CD8-positive, alpha-beta memory T cell (primary cell): ENCODE measurements at places on chromosomes 13 and 19. TPM values are rescaled to one million over a fixed set of nuclear protein-coding genes. Genes with fewer than 3 reads are reported as not detected.

The KANK3 gene
- total RNA-seq, result 0.97 TPM

The SLC25A41 gene
- total RNA-seq, result 0.28 TPM

The BTBD2 gene
- 22.5 TPM for total RNA-seq

The GET3 gene
- total RNA-seq, result 101 TPM

DNA sequence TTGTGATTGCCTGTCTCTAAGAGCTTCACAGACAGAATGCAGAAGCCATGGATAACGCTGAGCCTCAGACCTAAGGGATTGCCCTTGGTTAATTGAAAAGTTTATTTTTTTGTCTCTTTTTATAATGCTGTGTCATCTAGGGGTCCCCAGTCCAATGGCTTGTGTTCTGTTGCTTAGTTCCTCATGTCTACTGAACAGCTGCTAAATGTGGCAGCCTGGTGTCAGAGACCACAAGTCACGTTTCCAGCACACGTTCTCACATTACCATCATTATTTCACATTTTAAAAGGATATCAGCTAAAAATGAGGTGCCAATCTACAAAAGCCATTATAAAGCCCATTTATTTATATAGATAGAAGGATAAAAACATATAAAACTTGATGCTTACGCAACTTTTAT, 1362.0 kb downstream of the PCDH9 start:
- no peak for DNase-seq

- DNase-seq, result no peak
Observed at GRCh38 chr13:103873725-103874124, 807.5 kb upstream of the SLC10A2 start.

GRCh38 chr13:19561585-19561984, 253 bp upstream of the TPTE2 start:
- no peak for DNase-seq

- DNase-seq, result no peak
Observed at GRCh38 chr13:79121286-79121685, 284.8 kb downstream of the RBM26 start.

- DNase-seq, result no peak
Observed at GRCh38 chr13:101473458-101473857, 21.0 kb downstream of the ITGBL1 start.

- no peak for DNase-seq
Observed at GRCh38 chr19:37966662-37967231, 59.7 kb downstream of the SIPA1L3 start.

GRCh38 chr19:7550987-7551761, 15.7 kb downstream of the PNPLA6 start:
- DNase-seq, result peak; percentile 40

DNA sequence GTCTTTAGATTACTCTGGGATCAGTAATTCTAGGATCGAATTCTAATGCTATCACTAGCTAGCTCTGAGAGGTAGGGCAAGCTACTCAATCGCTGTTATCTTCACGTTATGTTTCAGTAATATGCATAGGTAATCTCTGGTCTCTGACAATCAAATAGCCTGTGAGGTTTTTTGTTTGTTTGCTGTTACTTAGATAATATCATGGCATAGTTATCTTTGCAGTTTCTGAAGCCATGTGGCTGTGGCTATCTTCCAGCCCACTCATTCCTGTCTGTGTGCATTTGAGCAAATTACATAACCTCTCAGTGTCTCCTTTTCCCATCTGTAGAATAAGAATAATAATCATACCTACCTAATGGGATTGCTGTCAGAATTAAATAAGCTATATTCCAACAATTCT, 330.2 kb downstream of the PCDH9 start:
- DNase-seq, result no peak

- DNase-seq, result no peak
Observed at GRCh38 chr13:106494506-106494905, 41.0 kb downstream of the EFNB2 start.
